Activated CD4-positive, alpha-beta T cell treated with anti-CD3 and anti-CD28 coated beads, Interleukin-2, amount 50 U/mL, for 48 hours (primary cell): ENCODE measurements at places on chromosomes 5 and 9.

GRCh38 chr5:40022057-40022456, 597.3 kb upstream of the DAB2 start:
- no peak for DNase-seq

DNA sequence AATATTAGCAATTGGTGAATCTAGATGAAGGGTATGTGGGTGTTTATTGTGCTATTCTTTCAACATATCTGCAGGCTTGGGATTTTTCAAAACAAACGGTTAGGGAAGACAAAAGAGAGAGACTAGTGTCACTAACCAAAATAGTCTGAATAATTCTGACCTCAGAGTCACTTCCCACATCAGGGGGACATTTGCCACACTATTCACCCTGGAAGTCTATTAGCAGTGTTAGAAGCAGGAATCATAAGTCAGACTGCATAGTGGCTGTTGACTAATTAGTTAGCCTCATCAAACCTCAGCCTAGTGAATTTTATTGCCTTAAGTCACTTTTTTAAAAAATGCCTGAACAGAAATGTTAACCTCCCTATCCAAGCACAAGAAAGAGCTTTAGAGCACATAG, 169.2 kb upstream of the RGMB start:
- no peak for DNase-seq

GRCh38 chr9:134187891-134188385, 23.6 kb upstream of the RNU6ATAC start:
- no peak for DNase-seq

DNA sequence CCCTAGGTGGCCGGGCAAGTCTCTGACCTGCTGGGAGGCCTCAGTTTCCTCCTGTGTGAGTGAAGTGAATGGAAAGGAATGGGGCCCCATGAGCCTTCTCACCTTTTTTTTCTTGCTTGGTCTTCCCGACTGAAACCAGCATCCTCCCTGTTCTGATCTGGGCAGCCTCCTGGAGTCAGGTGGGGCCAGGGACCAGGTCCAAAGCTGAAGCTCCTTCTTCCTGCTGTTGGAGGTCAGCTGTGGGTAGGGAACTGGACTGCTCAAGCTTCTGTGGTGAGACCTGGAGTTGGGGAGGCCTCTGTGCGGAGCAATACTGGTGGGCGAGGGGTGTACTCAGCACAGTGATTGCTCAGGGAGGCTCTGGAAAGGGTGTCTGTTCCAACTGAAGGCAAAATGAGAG, 99.7 kb downstream of the PCSK1 start:
- no peak for DNase-seq

DNA sequence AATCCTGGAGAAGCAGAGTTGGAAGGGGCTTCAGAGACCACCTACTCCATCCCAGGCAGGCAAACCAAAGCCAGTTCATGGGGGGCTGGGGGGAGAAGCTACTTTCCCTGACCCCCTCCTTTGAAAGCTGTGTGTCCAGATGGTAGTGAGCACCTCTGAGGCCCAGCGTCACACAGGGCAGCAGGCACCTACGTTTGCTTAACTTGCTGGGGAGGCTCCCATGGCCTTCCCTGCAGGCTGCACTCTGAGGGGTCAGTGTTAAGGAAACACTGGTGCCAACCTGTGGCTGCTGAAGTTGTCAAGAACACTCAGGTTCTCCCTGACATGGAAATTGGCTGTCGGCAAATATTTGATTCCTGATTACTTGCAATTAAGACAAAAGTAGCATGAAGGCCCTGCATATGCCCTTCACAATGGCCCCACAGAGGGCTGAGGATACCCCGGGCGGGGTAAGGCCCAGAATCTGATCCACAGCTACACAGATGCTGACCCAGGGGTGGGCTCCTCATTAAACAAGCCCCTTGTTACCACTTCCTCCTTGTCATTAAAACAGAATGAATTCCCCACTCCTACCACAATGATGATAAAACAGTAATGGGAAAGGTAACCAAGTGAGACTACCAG, 208.5 kb downstream of the FSTL4 start:
- no peak for DNase-seq
